ENCODE measurements at places on chromosomes 5 and 9. TPM values are rescaled to one million over a fixed set of nuclear protein-coding genes. Genes with fewer than 3 reads are reported as not detected.

DNA sequence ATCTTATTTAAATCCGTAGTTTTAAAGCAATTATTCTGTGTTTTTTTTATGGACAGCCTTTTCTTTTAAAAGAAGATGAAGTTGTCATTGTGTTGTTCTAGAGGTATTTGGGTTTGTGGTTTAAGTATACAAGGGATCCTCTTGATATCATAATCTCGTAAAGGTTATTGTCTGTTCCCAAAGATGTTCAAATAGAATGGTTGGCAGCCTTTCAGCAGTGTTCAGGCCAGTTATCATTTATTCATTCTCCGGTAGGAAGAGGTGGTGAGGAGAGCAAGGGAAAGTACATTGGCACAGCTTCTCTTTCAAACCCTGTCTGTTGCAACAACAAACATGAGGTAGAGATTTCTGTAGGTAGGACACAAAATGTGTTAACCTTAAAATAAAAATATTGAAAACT, 147.0 kb downstream of the FOCAD start:
- DNase-seq = no peak

The RHOBTB3 gene
- total RNA-seq = 0.36 TPM

The ENHO gene
- total RNA-seq = not detected

DNA sequence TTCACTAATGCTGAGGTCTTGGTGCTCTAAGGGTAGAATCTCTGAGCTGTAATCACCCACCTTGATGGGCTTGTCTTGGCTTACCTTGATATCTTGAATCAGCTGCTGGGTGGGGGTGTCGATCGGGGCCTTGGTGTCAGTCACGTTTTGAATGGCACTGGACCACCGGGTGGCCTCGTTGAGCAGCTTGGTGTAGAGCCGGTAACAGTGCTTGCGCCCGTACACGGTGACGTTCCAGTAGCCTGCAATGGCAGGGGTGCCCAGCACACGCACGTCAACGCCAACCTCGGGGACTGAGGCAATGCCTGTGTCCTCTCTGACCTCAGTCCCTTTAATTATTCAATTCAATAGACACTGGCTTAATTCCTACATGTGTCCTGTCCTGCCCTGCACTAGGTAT, 63.1 kb upstream of the RETREG1 start:
- DNase-seq = no peak

DNA sequence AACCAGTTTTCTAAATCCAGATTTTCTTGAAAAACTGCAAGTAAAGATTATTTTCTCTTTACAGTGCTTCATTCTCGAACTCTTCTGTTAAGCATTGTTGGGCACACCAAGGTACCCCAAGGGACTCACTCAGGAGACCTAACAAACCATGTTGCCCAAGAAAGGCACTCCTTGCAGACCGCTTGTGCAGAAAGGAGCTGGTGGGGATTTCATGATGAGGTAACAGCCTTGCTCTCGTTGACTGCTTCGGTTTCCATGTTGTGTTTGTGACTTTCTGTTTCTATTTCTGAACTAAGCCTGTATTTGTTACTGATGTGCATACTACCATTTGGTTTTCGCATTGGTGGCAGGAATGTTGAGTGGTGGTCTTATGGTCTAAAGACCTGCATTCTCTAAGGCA, 266.6 kb upstream of the DAP start:
- no peak for DNase-seq

DNA sequence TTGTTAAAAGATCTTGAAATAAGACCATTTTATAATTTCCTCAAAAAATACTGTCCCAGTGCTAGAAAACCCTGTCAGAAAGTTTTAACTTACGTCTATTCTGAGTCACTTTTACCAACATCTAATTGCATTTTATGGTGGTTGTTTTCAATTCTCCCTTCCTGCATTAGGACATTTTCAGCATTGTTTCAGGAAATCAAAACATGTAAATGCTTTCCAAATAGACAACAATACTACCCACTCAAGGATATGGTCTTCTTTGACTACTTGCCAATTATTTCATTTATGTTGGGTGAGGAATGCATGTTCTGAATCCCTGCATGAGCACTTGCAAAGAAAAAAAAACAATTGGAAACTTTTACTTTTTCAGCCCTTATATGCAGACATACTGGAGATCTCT, 284.6 kb upstream of the PDE4D start:
- no peak for DNase-seq

DNA sequence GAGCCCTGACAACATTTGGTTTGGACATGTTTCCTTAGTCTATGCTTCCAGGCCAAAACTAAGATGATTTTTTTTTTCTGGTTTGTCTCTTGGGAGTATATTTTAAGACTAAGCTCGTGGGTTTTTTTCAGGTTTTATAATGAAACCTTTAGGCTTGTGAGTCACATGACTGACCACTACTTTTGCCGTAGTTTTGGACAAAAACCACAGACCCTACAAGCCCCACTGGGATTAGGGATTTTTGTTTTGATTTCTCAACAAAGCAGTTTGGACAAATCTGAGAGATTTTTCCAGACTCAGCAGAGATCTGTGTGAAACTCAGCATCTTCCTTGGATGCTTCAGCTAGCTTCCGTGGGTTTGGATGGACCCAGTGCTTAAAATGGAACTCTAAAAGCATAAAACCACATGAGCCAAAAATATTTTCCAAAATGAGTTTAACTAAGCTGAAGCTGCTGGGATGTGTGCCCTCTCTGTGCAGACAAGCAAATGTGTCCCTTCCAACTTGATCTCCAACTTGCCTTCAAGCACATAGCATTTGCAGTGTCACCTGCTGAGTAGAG, 70.3 kb upstream of the SMIM15 start:
- DNase-seq = no peak

DNA sequence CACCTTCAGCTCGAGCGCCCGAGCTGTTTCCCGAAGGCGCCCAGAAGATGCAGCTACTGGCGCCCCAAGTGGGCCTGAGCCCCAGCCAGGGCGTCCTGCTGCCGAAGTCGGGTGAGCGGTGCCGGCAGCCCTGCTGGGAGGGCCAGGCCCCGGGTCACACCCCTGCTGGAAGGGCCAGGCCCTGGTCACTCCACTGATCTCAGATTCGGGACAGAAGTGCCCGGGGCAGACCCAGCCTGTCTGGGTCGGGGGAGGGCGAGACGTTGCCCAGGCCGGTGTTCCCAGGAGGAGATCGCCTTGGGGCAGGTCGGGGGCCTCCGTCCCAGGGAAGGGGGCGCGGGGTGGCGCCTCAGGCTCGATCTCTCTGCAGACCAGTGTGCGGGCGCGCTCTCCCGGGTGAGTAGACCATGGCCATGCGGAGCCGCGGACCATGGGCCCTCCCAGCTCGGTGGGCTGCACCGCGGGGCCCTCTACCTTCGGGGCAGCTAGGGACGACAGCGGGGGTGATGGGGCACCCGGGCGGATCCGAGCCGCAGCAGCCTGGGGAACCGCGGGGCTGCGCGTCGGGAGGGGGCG, 2.3 kb downstream of the LCNL1 start:
- DNase-seq = no peak

The SHROOM1 gene
- 8.3 TPM for total RNA-seq
